ENCODE measurements at places on chromosomes 11 and 22.
A peak's percentile ranks its signal among the peaks of the same experiment; 100 is the strongest.

- DNase-seq: peak; percentile 25
These were observed 18.4 kb upstream of the CABP7 start for GRCh38 chr22:29701155-29701999.

DNA sequence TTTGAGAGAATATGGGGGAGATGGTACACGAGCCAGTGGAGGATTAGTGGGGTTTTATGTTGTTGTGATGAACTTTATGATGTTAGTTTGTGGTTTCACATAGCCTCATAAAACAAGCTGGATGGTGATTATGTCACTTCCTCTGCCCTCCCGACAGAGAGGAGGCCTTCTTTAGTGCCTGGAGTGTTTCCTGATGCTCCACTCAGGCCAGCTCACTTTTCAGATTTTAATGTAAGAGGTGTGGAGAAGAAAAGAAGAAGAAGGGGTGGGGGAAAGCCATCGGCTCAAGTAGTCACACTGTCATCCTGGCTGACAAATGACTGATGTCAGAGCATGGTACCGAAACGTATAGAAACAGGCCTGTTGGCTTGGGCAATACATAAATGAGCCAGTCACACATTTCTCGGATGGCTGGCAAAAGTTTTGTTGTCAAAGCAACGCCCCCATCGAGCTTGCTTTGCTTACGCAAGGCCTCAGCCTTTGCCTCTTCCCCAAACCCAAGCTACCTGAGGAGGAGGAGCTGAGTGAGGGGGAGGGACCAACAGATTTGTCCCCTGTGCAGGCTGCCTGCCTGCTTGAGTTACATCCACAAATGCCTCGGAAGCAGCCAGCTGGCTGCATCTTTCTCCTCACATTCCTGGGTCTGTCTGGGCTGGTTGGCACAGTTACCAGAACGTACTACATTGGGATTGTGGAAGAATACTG, at the start of gene HEPHL1:
TSS of gene HEPHL1 (plus strand) at position 578 of the 705 bp plus-strand sequence. CDS start at position 593, 15 bp downstream.
- no peak for DNase-seq

DNA sequence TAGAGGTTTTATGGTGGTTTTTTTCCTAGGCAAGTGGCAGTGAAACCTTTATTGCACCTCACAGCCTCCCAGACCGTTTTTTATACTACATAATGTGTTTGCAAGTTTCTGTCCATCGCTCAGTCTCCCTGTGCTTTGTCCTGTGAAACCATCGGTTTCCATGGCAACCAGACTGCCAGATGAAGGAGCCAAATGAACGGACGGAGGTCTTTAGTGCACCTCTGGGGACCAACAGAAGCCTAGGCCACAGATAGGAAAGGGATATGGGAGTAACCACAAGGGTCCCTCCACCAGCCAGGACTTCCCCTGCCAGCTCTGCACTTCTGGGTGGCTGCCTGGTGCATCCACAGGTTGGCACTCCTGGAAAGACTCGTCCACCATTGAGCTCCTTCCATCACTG, 165.0 kb downstream of the CHST1 start:
- no peak for DNase-seq

GRCh38 chr11:96049426-96049825, 125.5 kb upstream of the MTMR2 start:
- DNase-seq: peak; percentile 71

GRCh38 chr11:104917271-104918112, 19.2 kb upstream of the CASP12 start:
- no peak for DNase-seq

- no peak for DNase-seq
These were observed 2.3 kb downstream of the CSKMT start for GRCh38 chr11:62667460-62667859.

DNA sequence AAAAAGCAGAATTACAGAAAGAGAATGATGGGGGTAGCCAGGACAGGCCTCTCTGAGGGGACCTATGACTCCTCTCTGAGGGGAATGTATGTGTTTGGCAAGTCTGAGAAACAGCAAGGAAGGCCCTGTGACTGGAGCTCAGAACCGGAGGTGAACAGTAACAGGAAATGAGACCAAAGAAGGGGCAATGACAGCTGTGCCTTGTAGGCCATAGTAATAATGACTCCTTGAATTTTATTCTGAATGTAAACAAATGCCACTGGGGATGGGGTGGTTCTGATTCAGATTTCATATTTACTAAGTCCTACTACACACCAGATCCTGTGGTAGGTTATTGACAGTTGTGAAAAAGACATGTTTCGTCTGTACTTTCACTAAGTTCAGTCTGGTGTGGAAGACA, 52.8 kb upstream of the APOA1 start:
- DNase-seq: peak; percentile 27

DNA sequence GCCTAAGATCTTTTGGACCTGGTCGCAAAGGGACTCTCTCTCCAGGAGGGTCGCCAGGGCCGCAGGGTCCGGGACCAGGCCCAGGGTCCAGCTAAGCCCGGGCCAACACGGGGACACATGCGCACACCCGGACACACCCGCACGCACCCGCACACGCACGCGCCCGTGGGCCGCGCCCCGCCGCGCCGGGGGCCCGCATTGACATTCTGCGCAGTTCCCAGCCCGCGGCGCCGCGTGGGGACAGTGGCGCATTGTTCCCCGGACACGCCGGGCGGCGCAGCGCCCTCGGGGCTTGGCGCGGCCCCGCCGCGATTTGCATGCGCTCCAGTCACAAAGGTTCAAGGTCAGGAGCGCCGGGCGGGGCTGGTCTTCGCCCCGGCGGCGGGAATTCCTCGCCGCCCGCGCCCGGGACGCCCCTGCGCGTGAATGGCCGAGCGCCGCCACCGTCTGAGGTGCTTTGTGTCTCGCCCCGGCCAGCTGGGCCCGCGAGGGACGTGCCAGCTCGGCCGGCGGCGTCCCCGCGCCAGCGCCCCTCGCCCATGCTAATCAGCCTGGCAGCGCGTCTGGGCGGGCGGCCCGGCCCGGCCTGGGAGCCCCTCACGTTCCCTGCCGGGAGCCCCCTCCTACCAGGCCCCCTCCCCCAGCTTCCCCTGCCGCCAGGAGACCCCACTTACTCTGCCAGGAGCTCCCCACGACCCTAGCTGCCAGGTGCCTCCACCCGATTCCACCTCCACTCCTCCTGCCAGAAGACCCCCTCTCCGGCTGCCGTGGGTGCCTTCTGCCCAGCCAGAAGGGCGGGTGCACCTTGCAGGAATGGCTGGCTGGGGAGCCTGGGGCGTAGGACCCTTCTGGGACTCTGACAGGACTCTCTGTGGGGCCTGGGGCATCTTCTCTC, 50.5 kb upstream of the WNT7B start:
- DNase-seq: no peak

- DNase-seq: no peak
These were observed 1.4 kb upstream of the LIF start for GRCh38 chr22:30247974-30248373.

- no peak for DNase-seq
These were observed 53.4 kb upstream of the HTATIP2 start for GRCh38 chr11:20310137-20310536.

- DNase-seq: no peak
These were observed 6.6 kb upstream of the CDC42BPG start for GRCh38 chr11:64850979-64851567.

DNA sequence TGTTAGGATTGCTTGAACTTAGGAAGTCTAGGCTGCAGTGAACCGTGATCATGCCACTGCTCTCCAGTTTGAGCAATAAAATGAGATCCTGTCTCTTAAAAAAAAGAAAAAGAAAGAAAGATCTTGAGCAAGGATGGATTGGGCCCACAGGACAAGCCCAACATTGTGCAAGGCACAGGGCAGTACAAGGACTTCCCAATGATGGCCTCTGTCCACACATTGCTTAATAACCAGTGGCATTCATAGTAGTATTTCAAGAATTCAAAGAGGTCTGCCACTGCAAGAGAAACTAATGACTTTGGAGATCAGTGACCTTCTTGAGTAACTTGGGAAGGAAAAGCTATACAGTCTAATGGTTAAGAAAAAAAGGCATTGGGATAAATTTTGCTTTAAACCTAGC, 44.6 kb downstream of the SEZ6L start:
- no peak for DNase-seq

DNA sequence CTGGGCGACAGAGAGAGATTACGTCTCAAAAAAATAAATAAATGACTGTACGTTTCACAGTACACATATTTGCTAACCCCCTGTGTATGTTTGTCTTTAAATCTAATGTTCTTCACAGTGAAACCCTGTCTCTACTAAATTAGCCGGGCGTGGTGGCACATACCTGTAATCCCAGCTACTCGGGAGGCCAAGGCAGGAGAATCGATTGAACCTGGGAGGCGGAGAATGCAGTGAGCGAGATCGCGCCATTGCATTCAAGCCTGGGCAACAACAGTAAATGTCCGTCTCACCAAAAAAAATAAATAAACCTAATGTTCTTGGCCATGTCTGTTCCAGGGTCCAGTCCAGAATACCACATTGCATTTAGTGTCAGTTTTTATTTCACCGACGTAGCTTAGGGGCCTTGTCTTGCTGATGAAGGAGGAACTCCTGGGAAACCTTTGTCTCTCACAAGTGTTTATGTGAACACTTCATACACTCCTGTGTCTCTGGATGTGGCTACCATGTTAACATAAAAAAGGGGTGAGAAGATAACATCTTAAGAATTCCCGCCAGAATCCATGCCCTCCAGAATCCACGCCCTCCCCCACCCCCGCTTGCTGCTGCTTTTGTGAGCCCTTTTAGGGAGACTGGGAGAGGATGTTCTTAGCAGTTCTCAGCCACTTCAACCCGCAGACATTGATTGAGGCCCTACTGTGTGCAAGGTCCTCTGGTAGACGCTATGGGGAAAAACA, 5.0 kb upstream of the SERHL2 start:
- no peak for DNase-seq

DNA sequence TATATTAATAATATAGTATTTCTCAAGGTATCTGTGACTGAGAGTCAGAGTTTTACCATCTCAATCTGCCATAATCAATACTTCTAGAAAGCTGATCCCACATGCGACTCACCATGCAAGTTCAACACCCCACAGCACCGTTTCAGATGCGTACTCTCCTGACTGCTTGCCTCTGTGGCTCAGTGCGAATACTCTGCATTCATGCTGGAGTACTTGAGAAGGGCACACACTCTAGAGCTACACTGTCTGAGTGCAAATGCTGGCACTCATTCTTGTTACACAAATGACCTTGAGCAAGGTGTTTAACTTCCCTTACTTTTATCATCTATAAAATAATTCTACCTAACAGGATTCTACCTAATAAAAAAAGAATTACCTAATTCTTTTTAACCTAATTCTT, 12.5 kb downstream of the SNU13 start:
- no peak for DNase-seq

DNA sequence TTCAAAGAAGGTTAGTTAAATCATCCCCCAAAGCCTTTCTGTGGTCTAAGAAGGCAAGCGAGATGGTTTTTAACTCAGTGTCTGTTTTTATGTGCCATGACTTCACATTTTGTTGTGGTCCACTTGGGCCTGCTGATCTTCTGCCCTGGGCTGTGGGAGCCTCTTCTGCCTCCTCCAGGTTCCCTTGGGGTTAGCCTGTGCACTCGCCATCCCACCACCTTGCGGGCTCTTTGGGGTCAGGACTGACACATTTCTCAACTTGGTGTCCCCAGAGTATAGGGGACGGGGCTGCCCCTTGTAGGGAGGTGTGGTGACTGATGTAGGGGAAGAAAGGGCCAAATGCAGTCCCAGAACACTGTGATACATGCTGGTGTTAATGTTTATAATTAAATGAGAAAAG, 207.0 kb downstream of the TBC1D22A start:
- no peak for DNase-seq

DNA sequence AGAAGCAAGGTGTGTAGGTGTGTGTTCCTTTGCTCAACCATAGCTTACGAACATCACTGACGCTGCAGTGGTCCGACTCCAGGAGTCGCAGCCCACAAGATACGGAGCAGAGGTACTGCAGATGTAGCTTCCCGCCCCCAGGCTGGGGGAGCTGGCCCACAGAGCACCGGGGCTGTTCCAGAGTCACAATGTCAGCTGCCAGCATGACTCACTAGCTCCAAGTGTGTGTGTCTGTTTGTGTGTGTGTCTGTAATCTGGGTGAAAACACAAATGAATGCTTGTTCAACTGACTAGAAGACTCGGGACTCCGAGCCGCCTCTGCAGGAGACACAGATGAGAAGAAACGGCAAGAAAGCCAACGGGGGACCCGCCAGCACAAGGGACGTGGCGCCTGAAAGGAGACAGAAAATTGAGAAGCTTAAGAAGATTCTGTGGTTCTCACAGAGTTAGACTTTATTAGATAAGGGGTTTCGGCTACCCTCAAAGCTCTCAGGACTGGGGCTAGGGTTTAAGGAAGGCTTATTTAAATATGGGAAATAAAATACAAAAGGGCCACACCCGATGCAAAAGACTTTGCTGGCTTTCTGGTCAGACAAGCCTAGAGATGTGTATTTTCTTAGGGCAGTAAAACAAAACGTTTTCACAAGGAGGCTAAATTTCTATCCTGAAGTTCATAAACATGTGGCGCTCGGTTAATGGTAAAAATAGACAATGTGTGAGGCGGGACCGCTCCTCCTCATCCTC, 10.7 kb downstream of the VSIG10L2 start:
- DNase-seq: peak; percentile 52

- peak; percentile 78 for DNase-seq
These were observed 19.3 kb upstream of the FXYD2 start for GRCh38 chr11:117843666-117844484.

- DNase-seq: no peak
These were observed 46.4 kb downstream of the PAX6 start for GRCh38 chr11:31764766-31765165.

GRCh38 chr22:43191831-43192230, 4.9 kb upstream of the TTLL12 start:
- DNase-seq: no peak

DNA sequence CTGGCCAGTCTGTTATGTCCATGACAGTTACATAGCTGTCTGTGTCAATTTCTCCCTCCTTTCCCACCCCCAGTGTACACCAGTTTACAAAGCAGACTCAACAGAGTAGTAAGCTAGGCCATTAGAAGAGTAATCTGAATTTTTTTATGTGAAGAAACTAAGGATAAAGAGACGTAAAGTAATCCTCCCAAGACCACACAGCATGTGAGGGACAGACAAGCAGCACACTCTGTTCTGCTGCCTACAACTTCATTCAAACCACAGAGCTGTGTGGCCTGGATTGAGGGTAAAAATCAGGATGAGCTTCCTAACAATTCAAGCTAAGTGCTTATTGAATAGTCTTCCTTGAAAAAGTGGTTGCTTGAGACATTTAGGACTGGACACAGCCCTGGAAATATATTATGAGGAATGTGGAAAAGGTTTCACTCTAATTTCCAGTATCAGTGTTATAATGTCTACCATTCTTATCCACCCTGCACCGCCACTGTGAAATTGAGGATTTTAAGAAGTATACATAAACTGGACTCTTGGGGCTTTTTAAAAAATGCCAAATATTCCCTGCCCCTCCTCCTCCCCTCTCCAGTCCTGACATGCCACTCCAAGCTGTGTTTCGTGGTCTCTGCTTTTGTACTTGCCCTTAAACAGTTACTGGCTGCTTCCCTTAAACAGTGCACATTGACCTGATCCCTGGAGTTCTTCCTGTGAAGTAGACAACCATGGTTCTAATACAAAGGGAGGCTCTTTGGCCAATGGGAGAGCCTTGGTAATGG, 40.9 kb downstream of the EXT2 start:
- no peak for DNase-seq

GRCh38 chr11:114091516-114092397, 32.2 kb downstream of the ZBTB16 start:
- no peak for DNase-seq

GRCh38 chr11:115776916-115777315, 272.7 kb upstream of the CADM1 start:
- DNase-seq: no peak

- no peak for DNase-seq
These were observed 1285.5 kb downstream of the TBC1D22A start for GRCh38 chr22:48047722-48048500.
